NCI-H1436 treated with DMSO at 0.1 percent for 48 hours (cell line): ENCODE measurements at places on chromosomes 13 and 19.

DNA sequence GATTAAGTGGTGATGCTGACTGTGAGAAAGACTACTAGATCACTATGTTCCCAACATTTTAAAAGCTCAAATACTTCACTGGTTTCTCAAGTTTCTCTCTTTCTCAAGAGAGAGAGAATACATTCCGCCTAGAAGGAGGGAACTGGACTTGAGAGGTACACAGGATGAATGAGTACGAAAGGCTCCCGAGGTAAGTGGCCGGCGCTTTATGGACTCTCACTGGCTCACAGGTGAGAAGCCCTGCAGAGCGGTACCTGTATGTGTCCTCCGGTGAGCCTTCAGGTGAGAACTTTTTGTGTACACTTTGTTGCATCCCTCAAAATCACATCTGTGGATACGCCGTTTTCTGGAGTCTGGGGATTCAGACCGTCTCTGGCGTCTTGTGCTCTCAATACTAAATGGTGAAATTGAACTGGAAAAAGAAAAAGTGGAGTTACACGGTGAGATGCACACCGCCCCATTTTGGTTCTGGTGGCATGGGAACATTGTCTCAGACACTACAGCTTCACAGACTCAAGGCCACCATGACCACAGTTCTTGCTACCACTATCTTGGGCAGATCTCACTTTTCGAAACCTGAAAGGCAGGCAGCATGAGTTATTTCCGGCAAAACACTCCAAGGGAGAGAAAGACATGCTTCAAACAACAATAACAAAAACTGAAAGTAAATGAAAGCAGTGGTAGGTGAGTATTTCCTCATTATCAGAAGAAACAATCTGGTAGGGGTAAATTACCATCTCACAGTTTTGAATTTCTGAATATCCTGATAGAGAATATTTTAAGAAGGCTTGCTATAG is 418.9 kb downstream of the KLF12 start:
- DNase-seq, result no peak

- no peak for DNase-seq
Measured at GRCh38 chr19:14835011-14835410, at the start of the genes OR7A5 and OR7C1. Gene OR7A5 (minus strand): TSS chr19:14835185. CDS start chr19:14828241, 6,944 bp downstream. Gene OR7C1 (minus strand): TSS chr19:14835185. CDS start chr19:14800136, 35,049 bp downstream.

DNA sequence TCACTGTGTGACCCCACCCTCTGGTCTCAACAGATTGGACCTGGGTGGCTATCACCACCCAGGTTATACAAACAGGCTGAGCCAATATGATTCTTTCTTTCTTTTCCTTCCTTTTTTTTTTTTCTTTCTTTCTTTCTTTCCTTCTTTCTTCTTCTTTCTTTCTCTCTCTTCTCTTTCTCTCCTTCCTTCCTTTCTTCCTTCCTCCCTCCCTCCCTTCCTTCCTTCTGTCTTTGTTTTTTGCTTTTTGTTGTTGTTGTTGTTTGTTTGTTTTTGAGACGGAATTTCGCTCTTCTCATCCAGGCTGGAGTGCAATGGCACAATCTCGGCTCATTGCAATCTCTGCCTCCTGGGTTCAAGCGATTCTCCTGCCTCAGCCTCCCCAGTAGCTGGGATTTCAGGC is 17.0 kb upstream of the PTPRS start:
- no peak for DNase-seq

- DNase-seq, result no peak
Measured at GRCh38 chr13:33249066-33249465, 36.5 kb downstream of the STARD13 start.

- no peak for DNase-seq
Measured at GRCh38 chr19:48858984-48859710, 9.3 kb downstream of the PLEKHA4 start.

GRCh38 chr13:21625366-21625765 is 21.4 kb upstream of the MICU2 start:
- DNase-seq, result peak; percentile 1

DNA sequence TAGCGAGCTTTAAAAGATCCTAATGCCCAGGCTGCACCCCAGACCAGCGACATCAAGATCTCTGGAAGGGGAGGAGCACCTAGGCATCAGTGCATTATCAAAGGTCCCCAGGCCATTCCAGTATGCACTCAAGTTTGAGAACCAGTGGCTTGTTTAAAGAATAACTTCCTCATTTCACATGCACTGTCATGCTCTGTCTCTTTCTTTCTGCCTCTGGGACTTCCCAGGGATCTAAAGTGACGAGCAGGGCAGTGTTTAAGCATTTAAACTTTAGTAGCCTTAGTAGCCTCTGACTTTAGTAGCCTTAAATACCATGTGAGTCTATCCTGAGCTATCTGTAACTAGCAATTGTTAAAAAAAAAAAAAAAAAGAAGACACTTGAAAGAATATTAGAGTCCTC is 8.9 kb upstream of the FARP1 start:
- no peak for DNase-seq

GRCh38 chr13:112106478-112107141 is 39.7 kb downstream of the SOX1 start:
- DNase-seq, result no peak
